ENCODE measurements at places on chromosomes 7 and 10. TPM values are rescaled to one million over a fixed set of nuclear protein-coding genes. Genes with fewer than 3 reads are reported as not detected.

Gene DMTF1
- 24.4 TPM for total RNA-seq

DNA sequence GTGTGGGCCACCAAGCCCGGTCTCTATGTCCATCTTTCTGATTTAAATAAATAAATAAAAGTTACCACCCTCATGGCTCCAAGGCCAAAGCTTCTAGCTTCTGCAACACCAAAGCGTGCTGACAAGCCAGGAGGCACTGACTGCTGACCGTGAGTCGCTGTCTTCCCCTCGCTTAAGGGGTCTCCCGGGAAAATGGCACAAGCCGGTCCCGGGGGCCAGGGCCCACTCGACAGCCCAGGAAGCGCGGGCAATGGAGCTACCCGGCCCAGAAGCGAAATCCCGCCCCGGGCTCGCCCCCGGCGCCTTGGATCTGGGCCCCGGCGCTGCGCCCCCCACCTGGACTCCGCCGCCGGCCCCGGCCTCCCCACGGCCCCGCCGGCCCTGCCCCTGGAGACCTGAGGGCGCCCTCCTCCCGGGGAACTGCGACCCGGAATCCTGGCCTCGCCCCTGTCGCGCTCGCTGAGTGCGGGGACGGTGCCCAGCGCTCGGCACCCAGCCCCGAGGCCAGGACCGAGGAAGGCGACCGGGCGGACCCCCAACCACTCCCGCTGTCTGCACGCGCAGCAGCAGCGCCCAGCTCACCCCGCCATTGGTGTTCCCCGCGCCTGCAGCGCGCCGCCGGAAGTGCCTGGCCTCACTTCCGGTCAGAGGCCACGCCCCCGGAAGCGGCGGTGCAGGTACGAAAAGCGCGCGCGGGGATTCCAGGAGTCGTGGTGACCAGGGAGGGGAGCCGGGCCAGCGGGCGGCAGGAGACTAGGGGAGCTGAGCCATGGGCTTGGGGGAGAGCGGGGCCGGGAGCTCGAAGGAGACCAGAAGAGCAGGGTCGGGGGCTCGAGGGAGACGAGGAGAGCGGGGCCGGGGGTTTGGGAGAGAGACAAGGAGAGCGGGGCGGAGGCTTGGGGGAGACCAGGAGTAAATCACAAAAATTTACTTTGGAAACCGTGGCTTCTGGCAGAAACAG lies at the start of the genes MRM2 and NUDT1:
Gene MRM2, minus strand, starts transcription at position 626 of the 961 bp plus-strand sequence. Its CDS starts 36 bp downstream, at position 590.
Gene NUDT1, plus strand, starts transcription at position 647 of the 961 bp plus-strand sequence. CDS start 2,349 bp downstream, outside the sequence.
- peak; percentile 92 for DNase-seq

DNA sequence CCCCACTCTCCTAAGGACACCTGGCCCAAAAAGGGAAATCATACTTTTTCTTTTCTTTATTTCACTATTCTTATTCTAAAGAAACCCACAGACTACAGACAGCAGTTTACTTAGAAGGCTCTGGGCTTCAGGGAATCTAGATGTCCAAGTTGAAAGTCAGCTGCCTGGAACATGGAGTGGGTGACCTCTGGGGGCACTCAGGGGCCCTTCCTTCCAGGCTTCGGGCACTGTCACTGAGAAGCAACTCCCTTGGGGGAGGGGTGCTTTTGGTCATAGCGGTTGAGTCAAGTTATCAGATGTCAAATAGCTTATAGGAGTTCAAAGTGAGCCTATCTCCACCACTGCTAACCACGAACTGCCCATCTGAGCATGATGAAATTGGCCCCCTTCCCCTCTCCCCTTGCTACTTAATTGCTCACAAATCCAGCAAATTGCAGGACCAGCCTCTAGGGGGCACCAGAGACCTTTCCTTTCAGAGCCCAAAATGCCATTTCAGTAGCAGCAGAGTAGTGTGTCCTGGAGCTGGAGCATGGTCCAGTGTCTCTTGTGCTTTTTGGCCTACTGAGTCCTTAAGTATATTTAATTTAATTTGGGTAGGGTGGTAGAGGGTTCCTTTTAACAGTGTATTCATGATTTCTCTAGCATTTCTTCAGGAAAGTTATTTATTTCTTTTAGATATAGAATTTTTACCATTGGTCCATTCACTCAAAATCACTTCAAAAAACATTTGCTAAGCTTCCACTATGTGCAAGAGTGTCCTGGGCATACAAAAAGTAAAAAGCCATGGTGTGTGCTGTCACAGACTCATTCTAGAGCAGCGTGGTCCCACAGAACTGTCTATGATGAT lies 463.8 kb downstream of the KCNMA1 start:
- DNase-seq, result peak; percentile 71

- DNase-seq, result no peak
Observed at GRCh38 chr7:155776606-155777005, 35.7 kb downstream of the SHH start.

DNA sequence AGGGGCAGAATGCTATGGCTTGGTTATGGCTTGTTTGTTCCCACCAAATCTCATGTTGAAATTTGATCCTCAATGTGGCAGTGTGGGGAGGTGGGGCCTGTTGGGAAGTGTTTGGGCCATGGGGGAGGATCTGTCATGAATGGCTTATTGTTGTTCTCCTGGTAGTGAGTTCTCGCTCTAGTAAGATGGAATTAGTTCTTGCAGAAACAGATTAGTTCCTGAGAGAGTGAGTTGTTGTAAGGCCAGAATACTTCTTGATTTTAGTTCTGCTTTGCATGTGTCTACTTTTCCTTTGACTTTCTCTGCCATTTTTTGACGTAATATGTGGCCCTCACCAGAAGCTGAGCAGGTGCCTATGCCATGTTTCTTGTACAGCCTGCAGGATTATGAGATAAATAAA lies 188.2 kb downstream of the KIF20B start:
- no peak for DNase-seq

Gene TMEM273
- total RNA-seq, result 17.6 TPM

Gene CC2D2B
- 0.45 TPM for total RNA-seq

DNA sequence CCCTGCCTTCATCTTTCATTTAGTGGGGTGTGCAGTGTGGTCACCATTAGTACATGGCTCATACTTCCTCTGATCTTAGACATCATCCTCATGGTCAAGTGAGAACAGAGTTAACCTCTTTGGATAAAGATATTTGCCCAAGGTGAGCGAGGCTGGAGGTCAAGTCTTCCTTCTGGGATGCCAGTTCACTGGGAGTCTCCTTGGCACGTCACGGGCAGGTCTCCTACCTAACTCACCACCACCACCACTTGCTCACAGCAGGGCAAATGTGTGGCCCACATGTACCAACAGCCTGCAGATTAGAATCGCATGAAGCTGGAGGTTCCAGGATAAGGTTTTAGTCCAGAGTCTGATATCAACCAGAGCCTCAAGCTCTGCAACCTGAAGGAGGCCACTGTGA lies 164.6 kb downstream of the USP6NL start:
- DNase-seq, result no peak

- peak; percentile 31 for DNase-seq
Observed at GRCh38 chr10:112446055-112446854, 459 bp downstream of the ZDHHC6 start.

DNA sequence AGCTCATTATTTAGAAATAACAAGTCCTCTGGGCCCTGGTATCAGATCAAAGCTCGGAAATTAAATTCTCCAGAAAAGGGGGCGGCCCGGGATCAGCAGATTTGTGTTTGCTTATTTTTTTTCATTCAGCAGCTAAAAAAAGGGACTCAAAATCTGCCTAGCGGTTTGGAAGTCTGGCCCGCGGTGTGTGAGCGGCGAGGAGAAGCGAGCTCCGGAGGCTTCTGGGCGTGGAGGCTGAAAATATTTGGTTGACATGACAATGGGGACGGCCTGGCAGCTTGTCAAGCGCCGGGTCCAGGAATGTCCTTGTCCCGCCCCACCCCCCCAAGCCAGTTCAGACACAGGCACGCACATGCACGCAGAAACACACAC lies 43.4 kb downstream of the FOXL3 start:
- peak; percentile 90 for DNase-seq

GRCh38 chr7:66694286-66694685 lies 46.2 kb upstream of the RABGEF1 start:
- DNase-seq, result no peak

- no peak for DNase-seq
Observed at GRCh38 chr10:44818041-44818649, 93.0 kb upstream of the TMEM72 start.

DNA sequence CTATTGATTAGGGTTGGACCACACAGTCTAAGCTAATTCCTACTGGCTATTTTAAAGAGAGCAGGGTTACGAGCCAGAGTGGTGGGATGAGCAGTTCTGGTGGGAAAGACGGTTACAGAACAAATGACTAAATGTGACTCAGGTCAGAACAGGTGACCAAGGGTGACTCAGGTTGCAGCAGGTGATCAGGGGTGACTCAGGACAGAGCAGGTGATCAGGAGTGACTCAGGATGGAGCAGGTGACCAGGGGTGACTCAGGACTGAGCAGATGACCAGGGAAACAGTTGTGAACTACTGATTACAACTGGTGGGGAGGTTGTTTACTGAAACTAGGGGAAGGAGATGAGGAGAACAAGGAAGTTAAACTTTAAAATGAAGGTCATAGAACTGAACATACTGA lies 366.3 kb downstream of the ABCA13 start:
- no peak for DNase-seq

DNA sequence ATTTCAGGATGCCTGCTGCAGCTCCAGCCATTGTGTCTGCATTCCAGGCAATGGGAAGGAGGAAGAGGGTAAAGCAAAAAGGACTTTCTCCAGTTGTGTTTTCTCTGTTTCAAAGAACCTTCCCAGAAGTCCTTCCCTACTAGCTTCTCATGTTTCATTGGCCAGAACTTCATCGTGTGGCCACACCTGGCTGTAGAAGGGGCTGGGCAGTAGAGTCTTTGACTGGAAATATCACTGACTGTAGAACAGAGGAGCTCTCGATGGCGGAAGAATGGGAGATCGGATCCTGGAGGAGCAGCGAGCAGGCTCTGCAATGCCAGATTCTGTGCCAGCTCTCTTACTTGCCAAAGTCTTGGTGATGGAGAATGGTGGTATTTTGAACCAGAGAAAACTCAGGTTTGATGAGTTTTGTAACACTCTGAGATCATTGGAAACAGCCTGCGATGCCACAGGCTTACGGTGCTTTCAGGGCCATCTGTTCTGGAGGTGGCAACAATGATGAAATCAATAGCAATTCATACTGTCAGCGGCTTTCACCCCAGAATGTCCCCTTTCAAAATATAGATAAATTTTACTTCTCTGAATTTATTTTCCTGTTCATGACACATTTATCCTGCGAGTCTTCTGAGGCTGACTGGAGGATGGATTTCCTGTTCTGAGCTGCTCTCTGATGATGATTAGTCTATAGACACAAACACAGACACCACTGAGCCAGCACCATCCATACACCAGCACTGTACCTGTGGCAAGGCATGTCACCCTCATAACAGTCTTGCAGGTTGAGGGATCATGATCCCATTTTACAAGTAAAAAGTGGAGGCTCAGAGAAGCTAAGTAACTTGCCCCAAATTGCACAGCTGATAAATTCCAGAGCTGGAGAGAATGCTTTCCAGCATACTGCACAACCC lies 204.2 kb downstream of the EMX2 start:
- no peak for DNase-seq

DNA sequence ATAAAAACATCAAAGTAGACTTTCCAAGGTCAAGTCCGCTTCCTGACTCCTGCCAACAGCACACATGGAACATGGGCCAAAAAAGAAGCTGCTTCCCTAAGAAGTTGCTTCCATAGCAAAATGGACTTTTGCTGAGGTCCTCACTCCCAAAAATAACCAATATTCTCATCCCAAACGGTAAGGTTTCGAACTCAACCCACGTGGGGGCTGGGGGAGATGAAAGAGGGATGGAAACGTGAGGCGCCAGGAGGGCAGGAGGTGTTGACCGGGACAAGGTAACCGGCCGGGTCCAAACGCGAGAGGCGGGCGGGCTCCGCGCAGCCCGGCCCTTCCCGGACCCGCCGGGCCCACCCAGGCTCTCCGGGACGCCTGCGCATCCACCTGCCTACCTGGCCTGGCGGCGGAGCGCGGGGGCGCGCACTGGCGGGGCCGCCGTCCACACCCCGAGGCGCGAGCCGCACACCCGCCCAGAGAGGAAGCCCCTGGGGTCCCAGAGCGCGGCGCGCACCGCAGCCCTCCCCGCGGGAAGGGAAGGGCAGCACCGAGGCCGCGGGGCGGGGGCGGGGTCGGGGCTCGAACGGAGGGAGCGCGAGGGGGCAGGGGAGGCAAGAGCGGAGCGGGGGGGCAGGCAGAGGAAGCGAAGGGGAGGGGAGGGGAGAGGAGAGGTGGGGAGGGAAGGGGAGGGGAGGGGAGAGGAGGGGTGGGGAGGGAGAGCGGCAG lies 742 bp downstream of the LMBR1 start:
- DNase-seq, result peak; percentile 67

Gene UNC5B
- total RNA-seq, result 12.8 TPM

DNA sequence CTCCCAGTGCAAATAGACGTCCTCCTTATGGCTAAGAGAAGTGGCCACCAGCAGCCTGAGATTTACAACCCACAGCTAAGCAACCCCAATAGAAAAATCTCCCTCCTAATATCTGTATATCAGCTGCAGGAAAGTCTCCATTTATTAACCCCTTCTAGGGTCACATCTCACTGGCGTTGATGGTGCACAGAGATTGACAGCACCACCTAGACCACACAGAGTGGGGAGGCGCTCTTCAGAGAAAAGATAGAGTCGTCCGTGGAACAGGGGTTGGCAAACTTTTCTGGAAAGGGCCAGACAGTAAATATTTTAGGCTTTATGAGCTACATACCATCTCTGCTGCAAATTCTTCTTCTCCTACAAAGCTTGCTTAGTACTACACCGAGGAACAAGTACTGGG lies 60.0 kb downstream of the NAMPT start:
- DNase-seq, result no peak
